ENCODE measurements at places on chromosomes 5 and 9.

DNA sequence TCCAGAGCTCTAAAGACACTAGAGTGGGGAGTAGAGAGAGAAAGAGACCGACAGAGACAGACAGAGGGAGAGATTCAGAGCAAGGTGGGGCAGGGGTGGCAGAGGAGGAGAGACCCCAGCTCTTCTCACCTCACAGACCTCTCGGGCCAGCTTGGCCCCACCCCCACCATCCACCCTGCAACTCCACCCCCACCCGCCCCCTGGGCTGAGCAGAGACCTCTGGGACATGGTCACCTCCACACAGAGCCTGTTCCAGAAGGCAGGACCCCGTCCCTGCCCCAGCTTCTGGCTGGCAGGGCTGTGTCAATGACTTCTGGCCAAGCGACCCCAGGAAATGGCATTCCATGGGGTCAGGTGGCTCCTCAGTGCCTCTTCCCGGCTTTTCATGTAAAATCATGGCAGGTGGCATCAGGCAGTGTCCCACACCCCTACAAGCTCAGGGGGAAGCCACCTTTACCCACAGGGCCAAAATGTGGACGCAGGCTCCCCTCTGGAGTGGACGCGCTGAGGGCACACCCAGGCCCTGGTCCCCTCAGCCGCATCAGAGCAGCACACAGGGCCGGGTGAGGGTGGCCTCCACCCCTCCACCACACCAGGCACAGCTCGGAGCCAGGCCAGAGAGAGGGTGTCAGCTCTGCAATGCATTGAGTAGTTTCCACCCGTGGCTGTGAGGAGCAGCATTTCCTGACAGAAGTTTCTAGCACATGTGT lies 131.2 kb upstream of the LPCAT1 start:
- DNase-seq = no peak

DNA sequence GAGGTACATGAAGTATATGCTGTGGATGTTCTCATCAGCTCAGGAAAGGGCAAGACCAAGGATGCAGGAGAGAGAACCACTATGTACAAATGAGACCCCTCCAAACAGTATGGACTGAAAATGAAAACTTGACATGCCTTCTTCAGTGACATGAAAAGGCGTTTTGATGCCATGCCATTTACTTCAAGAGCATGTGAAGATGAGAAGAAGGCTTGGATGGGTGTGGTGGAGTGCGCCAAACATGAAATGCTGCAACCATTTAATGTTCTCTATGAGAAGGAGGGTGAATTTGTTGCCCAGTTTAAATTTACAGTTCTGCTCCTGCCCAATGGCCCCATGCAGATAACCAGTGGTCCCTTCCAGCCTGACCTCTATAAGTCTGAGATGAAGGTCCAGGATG lies 47.7 kb downstream of the SEMA4D start:
- no peak for DNase-seq

- DNase-seq = no peak
These were observed 134.9 kb upstream of the LPCAT1 start for GRCh38 chr5:1658665-1659064.

- no peak for DNase-seq
These were observed 39.9 kb downstream of the COL15A1 start for GRCh38 chr9:98983295-98984268.

DNA sequence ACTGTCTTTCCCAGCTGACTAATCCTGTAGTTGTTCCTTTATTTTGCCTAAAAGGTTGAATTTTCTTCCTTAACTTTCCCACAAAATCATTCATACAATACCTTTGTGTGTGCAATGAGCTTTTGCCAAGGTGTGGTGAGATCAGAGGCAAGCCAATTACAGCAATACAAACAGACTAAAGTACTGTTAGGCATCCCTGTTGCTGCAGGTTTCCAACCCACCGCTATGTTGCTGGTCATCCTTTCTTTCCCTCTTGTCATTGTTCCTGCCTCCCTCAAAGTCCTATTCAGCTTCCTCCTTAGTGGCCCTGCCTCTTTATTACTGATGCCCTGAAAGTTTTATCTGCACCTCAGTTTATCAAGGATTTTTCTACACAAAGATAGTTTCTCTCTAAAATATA lies 22.1 kb downstream of the ITGA2 start:
- DNase-seq = no peak

DNA sequence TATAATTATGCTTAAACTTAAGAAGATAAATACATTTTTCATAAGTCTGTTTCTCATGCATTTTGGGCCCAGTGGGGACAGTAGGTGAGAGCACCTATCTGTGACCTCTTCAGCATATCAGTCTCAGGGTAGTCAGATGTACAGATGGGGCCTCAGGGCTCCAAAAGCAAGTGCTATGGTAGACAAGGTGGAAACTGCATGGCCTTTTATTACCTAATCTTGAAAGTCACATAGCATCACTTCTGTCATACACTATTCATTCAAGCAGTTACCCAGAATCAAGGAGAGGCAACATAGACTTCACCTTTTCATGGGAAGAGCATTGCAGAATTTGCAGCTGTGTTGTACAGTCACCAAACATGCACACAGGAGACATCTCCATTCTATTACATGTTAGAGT lies 94.8 kb downstream of the SV2C start:
- no peak for DNase-seq

DNA sequence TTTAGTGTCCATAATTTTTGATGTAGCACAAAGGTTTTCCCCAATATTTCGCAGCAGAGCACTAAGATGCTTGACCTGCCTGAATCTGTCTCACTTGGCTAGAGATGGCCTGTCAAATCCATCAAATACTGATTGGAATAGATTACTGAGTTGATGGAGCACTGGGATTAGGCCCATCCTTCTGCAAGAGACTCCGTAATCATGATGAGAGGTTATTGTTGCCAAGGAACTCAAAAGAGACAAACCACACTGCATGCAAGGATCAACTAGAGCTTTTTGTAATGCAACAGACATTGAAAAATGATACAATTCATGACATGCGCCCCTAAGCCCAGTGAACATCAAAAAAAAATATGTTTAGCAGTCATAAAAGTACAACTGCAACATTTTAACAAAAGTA lies 585.3 kb upstream of the GRAMD2B start:
- no peak for DNase-seq

DNA sequence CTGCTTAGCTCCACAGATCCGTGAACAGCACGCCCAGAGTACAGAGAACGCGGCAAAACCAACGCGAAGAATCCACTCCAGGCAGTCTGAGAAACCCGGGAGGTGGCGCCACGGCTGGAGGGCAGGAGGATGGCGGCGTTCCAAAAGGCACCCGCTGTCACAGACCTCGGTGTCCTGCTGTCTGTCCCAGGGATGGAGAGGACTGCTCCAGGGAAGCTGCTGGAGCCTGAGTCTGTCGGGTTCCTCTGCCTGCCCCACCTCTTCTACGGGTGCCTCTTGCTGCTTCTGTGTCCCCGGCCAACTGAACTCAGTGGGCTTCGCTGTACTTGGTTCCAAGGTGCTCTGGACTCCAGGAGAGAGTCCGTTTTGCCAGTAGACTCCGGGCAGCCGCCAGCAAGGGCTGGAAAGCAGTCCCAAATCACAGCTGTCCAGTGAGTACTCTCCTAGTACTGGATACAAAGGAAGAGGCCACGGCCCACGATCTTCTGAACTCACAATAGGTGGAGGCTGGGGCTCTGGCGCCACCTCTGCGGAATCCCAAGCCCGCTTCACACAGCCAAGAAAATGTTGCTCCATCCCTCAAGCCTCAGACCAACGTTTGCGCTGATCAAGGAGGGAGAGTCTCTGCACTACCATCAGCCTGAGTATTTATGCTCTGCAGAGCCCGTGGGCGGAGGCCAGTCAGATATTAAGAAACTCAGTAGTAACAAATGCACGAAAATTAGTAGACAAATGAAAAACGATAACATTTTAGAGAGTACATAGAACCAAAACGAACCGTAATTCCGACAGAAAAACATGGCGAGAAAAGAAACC lies 440 bp downstream of the ANXA2R start:
- peak; percentile 54 for DNase-seq

DNA sequence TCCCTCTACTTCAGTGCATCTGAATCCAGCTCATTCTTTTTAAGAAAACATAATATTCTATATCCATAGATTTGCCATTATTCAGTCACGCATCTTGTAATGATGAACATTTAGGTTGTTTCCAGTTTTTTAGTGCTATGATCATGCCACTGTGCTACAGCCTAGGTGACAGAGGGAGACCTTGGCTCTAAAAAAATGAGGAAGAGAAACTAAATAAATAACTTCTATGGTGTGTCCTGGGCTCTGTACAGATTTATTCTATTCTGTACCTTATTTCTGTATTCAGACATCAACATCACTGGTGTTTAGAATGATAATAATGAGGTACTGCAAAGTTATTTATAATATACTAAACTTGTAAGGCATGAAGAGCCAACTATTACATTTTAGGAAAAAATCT lies 45.9 kb downstream of the PDE8B start:
- no peak for DNase-seq

DNA sequence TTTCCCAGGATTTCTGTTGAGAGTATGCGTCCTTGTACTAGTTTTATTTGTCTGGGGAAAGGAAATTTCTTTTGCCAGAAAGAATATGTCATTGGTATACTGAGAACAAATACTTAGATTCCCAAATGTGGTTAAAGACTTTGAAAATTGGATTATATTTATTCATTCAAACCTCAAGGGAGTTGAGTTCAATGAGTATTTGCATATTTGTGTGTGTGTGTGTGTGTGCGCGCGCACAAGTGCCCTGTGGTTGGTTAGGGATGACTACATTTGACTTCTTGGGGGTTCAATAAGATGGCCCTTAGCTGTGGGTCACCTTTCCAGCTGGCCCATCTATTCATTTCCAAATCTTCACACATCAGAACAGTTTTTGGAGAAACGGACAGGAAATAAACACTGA lies 4.9 kb downstream of the RXFP3 start:
- DNase-seq = no peak

- no peak for DNase-seq
These were observed 10.6 kb downstream of the MYOZ3 start for GRCh38 chr5:150671509-150672236.

DNA sequence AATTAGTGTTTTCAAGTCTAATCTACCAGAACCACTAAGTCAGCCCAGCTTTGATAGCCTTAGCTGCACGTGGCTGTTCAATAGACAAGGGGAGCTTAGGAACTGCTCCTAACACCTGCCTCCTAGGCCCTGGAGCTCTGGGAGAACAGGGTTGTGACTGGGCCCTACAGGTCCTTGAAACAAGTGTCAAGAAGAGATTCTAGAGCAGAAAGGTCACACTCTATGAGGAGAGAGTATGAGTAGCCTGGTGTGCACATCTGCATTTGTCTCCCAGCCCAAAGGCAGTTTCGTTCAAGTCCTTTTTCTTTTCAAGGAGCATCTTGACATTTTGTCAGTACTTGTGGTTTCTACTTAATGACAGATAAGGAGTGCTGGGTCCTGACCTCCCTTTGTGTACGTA lies 206.1 kb downstream of the PRELID2 start:
- DNase-seq = no peak

DNA sequence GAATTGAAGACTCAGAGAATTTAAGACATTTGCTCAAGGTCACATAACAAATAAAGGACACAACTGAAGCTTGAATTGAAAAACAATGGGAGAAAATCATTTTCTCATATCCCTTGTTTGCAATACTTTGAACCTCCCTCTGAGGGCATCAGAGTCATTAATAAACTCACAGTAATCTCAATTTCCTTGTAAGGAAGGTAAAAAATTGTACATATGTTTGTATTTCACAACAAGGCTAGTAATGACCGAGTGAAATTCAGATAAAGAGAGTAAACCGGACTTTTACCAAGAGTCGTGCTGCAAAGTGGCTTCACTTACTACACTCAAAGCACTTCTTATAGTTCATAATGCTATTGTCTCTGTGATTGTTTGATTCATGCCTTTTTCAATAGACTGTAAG lies 665.0 kb downstream of the NR2F1-AS1 start:
- no peak for DNase-seq

- no peak for DNase-seq
These were observed 10.8 kb downstream of the SARDH start for GRCh38 chr9:133727277-133727875.

- DNase-seq = no peak
These were observed 22.2 kb downstream of the CCT5 start for GRCh38 chr5:10272053-10272874.

DNA sequence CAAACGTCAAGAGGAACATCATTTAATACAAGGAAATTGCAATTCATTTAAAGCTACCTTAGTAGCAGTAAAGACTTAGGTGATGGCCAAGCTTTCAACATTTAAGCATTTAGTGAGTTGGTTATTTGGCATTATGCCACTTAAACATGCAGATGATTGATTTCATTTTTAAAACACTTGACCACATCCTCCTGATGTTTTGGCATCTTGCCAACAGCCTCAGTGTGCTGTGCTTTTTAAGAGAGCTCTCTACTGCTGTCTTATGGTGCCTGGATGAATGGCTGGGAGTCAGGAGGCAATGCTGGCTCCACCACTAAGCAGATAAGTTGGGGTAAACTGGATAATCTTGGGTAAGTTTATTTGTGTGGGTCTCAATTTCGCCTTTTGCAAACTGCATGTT lies 364.5 kb downstream of the MAN2A1 start:
- peak; percentile 42 for DNase-seq

DNA sequence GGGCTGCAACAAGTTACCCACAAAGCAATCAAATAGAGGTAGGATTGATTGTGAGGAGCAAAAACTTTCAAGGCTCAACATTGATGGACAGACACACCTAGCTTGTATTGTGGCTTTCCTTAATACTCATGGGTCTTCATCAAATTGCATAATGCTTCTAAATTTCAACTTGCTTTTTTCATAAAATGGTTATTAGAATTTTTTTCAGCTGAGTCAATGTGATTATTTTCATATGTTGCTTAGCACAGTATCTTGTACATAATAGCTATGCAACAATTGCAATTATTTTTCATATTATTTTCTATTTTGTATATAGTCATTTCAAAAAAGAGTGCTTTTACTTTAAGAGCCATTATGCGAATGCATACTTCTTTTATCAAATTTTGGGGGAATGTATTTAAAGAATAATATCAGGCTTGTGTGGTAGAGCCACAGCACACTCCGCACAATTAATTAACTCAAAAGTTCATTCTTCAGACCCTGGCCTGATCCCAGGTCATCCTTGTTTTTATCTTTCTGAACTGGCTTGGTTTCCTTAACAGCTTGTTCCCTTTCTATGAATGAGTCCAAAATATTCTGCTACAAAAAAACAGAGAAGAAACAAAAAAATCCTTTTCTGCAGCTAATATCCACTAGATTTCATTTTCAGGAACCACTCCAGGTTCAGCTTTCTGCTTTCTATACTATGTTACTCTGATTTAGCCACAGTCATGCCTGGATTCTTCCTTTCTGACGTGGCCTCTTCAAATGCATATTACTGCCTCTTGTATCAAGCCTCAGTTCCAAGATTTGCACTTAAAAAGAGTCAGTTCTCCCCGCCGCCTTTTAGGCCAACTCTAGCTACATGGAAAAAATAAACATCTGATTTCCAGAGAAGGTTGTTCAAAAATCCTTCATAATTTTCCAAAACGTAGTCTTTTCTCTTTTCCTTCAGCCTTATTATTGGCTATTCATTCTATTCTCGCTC lies 45.3 kb upstream of the CDH9 start:
- no peak for DNase-seq

GRCh38 chr5:38451074-38451725 lies 105.2 kb downstream of the LIFR start:
- DNase-seq = no peak

- DNase-seq = no peak
These were observed 203.1 kb upstream of the EFNA5 start for GRCh38 chr5:107873877-107874276.

- no peak for DNase-seq
These were observed 279.0 kb downstream of the AOPEP start for GRCh38 chr9:95005278-95006143.

- peak; percentile 55 for DNase-seq
These were observed 36.0 kb downstream of the SARDH start for GRCh38 chr9:133701981-133702797.

GRCh38 chr9:326667-327066 lies 112.0 kb downstream of the DOCK8 start:
- no peak for DNase-seq

Data from T-helper 22 cell (primary cell).